ENCODE measurements at places on chromosomes 6 and 20.

- no peak for DNase-seq
Observed at GRCh38 chr6:129681913-129682205, 28.1 kb downstream of the ARHGAP18 start.

DNA sequence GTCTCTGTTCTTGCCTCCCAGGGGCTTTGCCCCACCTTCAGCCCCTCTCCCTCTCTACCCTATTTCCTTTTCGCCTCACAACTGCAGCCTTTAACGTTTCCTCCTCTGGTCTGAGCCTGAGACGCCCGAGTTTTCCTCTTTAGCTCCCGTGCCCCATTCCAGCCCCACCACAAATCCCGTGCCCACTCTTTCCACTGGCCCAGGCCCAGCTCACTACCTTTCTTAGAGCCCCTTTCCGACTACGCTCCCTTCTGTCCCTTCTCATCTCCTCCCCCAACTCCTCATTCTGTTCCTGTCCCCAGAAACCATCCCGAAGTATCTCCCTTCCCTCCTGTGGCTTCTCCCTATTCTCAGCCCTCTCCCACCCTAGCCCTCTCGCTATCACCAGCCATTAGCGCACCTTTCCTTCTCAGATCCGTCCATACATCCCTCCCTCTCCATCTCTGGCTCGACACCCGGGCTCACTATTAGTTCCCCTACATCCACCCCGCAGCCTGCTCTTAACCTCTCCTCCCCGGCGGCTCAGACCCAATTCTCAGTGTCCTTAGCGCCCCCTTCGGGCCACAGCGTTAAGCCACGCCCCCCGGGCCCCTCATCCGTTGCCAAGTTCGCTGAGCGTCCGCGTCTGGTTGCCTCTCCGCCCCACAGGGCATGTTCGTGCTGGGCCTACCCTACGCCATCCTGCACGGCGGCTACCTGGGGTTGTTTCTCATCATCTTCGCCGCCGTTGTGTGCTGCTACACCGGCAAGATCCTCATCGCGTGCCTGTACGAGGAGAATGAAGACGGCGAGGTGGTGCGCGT, 2.7 kb downstream of the SLC32A1 start:
- no peak for DNase-seq

- DNase-seq = no peak
Observed at GRCh38 chr20:8449123-8449522, 317.1 kb downstream of the PLCB1 start.

DNA sequence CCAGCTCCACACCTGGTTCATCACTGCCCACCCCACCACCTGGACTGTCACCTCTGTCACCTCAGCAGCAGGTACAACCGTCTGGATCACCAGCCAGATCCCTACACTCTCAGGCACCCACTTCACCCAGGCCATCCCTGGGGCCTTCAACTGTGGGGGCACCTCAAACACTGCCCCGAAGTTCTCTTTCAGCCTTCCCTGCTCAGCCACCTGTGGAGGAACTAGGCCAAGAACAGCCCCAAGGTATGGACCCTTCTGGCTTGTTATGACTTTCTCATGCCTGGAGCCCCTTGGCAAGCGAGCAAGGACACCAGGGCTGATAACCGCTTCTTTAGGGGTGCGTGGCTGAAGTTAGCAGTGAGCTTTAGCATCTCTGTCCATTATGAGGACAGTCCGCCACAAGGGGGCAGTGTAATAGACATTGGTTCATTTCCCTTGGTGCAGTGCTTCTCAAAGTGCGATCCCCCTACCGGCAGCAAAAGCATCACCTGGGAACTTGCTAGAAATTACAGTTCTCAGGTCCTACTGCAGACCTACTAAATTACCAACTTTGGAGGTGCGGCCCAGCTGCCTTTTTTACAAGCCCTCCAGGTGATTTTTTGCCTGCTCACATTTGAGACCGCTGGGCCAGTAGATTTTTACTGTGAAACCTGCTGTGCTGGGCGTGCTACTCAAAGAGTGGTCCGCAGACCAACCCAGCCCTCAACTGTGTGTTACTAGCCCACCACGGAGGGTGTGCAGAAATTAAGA, 32.5 kb downstream of the PNPLA1 start:
- DNase-seq = peak; percentile 100

- DNase-seq = no peak
Observed at GRCh38 chr6:138498629-138499302, 528 bp downstream of the NHSL1 start.

DNA sequence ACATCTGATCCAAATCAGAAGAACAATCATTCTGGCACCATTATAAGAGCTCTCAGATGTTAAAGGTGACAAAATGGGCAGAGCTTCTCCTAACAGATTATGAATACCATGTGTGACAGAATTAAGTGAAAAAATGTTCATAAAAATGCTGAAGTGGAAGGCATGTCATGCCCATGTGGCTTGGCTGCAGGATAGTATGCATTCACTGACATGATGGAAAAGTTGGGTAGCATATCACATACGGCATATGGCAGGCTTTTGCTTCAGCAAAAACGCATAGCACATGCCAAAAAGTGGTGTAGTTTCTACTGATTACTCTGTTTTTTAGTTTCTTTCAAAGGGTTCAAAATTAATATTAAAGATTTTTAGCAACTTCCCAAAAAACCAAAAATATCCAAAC, 731.5 kb upstream of the EPHA7 start:
- no peak for DNase-seq

- DNase-seq = no peak
Observed at GRCh38 chr6:104600639-104600931, 259.1 kb downstream of the HACE1 start.

DNA sequence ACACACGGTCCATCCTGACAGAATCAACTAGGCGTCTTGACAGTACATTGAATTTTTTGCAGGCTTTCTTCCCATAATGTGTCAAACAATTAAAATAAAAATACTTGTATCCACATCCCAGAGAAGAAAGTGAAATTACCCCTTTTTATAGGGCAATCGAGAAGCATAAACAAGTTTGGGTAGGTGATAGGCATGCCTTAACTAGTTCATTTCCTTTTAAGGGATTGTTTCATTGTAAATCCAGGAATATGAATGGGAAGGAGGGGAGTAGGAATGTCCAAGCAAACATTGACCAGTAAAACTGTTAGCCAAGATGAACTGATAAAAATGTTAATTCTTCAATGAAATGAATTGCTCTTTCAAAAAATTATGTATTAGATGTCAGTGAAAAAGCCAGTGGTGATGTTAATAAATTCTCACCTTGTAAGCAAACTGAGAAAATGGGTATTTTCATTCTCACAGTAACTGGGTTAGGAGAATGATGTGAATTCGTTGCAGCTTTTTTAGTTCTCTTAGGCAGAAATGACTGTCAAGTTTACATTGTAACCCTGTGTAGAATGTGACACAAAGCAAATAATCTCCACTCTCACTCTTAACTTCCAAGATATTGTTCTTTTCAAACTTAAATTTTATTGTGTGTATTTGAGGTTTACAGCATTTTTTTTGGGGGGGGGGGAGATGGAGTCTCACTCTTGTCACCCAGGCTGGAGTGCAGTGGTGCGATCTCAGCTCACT, 31.6 kb downstream of the SASH1 start:
- DNase-seq = no peak

Data from omental fat pad (tissue), 4 donors.